ENCODE measurements at places on chromosomes 3 and 15. TPM values are rescaled to one million over a fixed set of nuclear protein-coding genes. Genes with fewer than 3 reads are reported as not detected.

Gene ADAMTS9
- not detected for total RNA-seq

DNA sequence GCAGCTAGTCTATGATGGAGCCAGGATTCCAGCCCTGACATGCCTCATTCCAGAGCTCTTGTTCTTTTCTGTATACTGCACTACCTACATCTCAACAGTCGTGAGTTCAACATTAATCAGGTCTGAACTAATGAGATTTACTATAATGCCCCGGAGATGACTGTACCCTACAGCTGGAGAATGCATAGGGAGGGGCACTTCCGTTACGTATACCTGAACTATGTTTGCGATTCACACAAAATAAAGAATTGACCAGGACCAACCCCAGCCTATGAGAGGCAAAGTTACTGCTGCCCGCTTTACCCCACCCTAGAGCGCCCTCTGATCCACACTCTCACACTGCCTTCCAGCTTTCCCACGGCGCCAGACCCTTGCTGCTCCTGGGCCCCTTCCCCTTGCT is 97.0 kb downstream of the IGF2BP2 start:
- no peaks in the 10 kb centered on the region for H3K4me1 ChIP-seq
- H3K27me3 ChIP-seq: peaks cover 32% of the 10 kb centered on the region
- no peaks in the 10 kb centered on the region for H3K36me3 ChIP-seq
- DNase-seq: no peak
- H3K27ac ChIP-seq: no peak overlapping the region

Gene ENTPD3
- not detected for total RNA-seq

DNA sequence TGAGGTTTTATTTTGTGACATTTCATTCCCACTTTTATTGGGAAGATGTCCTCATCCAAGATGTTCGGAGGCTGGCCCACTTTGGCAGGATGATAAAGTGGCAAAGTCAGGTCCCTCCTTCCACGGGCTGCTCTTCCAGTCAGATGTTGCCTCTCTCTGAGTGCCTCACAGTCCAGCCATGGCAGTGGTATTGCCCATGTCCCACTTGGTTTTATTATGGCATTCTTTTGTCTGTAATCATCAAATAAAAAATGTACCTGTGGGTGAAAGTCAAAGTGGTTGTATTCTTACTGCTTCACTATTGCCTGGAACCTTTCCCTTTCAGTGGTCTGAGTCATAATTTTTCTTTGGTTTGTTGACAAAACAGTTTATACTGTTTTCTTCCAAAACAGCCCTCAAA is 20.2 kb downstream of the ARNT2 start:
- no peak for DNase-seq
- no peak overlapping the region for H3K4me3 ChIP-seq
- no peaks in the 10 kb centered on the region for H3K36me3 ChIP-seq
- H3K27me3 ChIP-seq: peaks cover 18% of the 10 kb centered on the region

Gene C2CD4A
- 0.07 TPM for total RNA-seq

Gene SMAD6
- 0.29 TPM for total RNA-seq

DNA sequence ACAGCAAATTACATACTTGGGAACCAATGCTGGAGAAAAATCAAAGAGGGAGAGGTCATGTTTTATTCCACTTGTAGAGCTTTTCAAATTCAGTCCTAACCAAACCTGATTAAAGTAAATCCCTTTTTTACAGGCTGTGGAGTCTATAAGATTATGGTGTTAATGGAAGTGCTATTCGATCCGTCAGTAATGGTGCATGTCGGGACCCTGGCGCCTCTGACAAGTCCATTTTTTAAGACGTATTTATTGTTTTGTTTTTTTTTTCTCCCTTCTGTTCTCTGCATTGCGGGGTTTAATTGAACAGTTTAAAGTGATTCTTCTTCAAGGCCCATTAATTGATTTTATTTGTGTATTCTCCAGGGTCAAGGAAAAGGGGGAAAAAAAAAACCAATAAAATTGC is 725.9 kb downstream of the TUSC7 start:
- no peaks in the 10 kb centered on the region for H3K4me1 ChIP-seq
- H3K27ac ChIP-seq: no peak overlapping the region
- no peaks in the 10 kb centered on the region for H3K36me3 ChIP-seq
- no peaks in the 10 kb centered on the region for H3K27me3 ChIP-seq
- H3K4me3 ChIP-seq: no peak overlapping the region

Gene COLQ
- total RNA-seq: 4.7 TPM

Gene ATP13A4
- 3.7 TPM for total RNA-seq

- no peaks in the 10 kb centered on the region for H3K36me3 ChIP-seq
- DNase-seq: no peak
- no peaks in the 10 kb centered on the region for H3K27me3 ChIP-seq
- H3K4me3 ChIP-seq: no peak overlapping the region
Measured at GRCh38 chr3:173702561-173702960, 305.0 kb downstream of the NLGN1 start.

DNA sequence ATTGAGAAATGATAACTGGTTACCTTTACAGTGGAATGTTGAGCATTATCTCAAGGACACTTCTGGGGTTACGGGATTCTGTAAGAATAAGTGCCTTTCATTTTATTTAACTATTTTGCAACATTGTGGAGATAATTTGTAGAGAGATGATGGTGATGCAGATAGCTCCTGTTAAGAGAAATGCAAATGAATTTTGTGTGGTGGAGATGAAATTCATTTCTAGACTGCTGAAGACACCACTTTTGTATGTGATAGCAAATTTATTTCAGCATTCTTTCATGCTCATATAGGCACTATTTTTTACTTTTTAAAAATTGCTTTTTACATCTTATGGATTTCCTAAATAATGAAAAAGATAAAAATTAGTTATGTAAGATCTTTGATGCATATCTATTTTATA is 463.3 kb upstream of the CBLB start:
- H3K4me3 ChIP-seq: no peak overlapping the region
- H3K27me3 ChIP-seq: no peaks in the 10 kb centered on the region
- no peak for DNase-seq
- H3K27ac ChIP-seq: peak overlapping the region; percentile 53

- peaks cover 2% of the 10 kb centered on the region for H3K36me3 ChIP-seq
- no peak for DNase-seq
- H3K4me3 ChIP-seq: no peak overlapping the region
- H3K27ac ChIP-seq: no peak overlapping the region
Measured at GRCh38 chr3:196988241-196989029, 19.8 kb upstream of the PIGZ start.

- H3K4me1 ChIP-seq: peaks cover 15% of the 10 kb centered on the region
- H3K36me3 ChIP-seq: peaks cover 2% of the 10 kb centered on the region
- peak within 1 kb of the TSS; percentile 33 for H3K27ac ChIP-seq
- H3K27me3 ChIP-seq: peaks cover 44% of the 10 kb centered on the region
- DNase-seq: no peak
Measured at GRCh38 chr3:19147905-19148767, at the start of gene KCNH8. TSS of gene KCNH8 (plus strand) at chr3:19148510. CDS start at chr3:19148720, 210 bp downstream.

DNA sequence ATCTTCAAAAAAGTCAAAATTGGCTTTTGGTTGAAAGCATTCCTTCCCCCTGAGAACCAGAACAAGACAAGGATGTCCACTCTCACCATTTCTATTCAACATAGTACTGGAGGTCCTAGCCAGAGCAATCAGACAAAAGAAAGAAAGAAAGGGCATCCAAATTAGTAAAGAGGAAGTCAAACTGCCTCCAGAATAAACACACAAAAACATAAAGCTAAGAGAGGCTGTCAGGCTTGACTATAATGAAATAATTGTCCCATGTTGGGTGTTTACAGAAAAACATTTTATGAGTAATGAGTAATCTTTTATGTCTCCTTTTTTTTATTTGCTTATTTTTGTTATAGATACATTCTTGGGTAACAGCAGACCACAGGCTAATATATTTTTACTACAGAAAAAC is 18.3 kb upstream of the FAM240A start:
- peaks cover 24% of the 10 kb centered on the region for H3K27me3 ChIP-seq
- no peak overlapping the region for H3K4me3 ChIP-seq
- no peak overlapping the region for H3K27ac ChIP-seq
- no peaks in the 10 kb centered on the region for H3K4me1 ChIP-seq

DNA sequence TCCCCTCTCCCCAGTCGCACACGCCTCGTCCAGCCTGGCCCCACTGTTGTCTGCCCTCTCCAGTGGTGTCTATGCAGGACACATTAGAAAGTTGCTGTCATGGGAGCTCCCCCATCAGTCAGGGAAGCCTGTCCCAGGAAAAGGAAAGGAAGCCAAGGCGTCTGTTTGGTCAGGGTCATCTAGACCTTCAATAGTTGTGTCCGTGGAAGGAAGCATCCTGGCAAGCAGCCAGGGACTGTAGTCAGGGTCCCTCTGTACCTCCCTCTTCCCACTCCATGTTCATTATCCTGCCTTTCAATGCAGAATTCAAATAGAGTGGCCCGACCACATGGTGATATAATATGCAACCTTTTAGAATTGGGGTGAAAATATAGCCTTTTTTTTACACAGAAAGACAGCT is 60.7 kb upstream of the RAB6B start:
- peaks cover 2% of the 10 kb centered on the region for H3K27me3 ChIP-seq
- no peak overlapping the region for H3K4me3 ChIP-seq
- H3K27ac ChIP-seq: no peak overlapping the region
- H3K4me1 ChIP-seq: no peaks in the 10 kb centered on the region
- no peaks in the 10 kb centered on the region for H3K36me3 ChIP-seq

Gene ARGFX
- not detected for total RNA-seq

All from activated CD8-positive, alpha-beta memory T cell treated with anti-CD3 and anti-CD28 coated beads, Interleukin-2, amount 10 ng/mL, durations not matched to agents 7 days and 5 days (primary cell).